ENCODE measurements at places on chromosomes 1 and 21.

GRCh38 chr21:20167059-20167458, 831.1 kb upstream of the NCAM2 start:
- no peak for DNase-seq
- no peak overlapping the region for H3K4me3 ChIP-seq
- no peaks in the 10 kb centered on the region for H3K27me3 ChIP-seq
- H3K4me1 ChIP-seq, result no peaks in the 10 kb centered on the region
- H3K27ac ChIP-seq, result no peak overlapping the region
- no peaks in the 10 kb centered on the region for H3K36me3 ChIP-seq

- H3K27ac ChIP-seq, result no peak overlapping the region
- no peaks in the 10 kb centered on the region for H3K4me1 ChIP-seq
- H3K4me3 ChIP-seq, result no peak overlapping the region
- peaks cover 6% of the 10 kb centered on the region for H3K36me3 ChIP-seq
- H3K27me3 ChIP-seq, result no peaks in the 10 kb centered on the region
- DNase-seq, result no peak
Observed at GRCh38 chr1:235739124-235739523, 89.5 kb upstream of the GNG4 start.

DNA sequence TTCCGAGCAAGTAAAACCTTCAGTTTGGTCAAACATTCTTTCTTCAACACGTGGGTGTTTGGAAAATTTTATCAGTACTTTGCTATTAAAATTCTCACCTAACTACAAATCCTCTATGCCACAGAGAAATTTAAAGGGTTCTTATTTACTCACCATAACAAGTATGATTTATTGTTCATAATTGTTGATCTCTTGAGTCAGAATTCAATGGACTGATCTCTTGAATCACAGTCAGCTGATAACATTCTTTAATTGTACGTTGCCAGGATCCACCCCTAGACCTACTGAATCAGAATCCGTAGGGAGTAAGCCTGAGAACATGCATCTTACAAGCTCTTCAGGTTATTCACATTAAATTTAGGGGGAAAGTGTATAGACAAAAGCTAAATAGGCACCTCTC, 51.2 kb downstream of the DIPK1A start:
- no peaks in the 10 kb centered on the region for H3K27me3 ChIP-seq
- no peak overlapping the region for H3K27ac ChIP-seq

GRCh38 chr1:232578651-232579195, 51.2 kb downstream of the SIPA1L2 start:
- no peaks in the 10 kb centered on the region for H3K27me3 ChIP-seq
- DNase-seq, result no peak
- no peaks in the 10 kb centered on the region for H3K36me3 ChIP-seq

GRCh38 chr1:228474507-228474906, 12.7 kb upstream of the RNF187 start:
- no peaks in the 10 kb centered on the region for H3K36me3 ChIP-seq
- no peak for DNase-seq
- H3K27me3 ChIP-seq, result peaks cover 24% of the 10 kb centered on the region
- no peaks in the 10 kb centered on the region for H3K4me1 ChIP-seq

DNA sequence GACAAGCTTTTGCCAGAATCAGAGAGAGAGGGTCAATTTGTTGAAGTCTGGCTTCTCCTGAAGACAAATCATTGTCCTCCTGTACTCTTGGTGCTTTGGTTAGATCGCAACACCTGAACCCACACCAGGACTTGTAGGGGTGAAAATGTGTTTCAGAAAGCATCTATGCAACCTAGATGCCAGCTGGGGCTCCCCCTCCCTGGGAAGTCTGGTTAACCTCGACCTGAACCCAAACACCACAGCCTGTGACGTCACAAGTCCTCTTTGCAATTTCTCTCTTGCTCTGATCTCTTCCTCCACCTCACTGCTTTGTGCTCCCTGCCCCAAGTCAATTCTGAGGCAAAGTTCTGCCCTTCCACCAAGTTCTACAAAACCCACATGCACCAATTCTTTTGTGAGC, 42.8 kb upstream of the USP24 start:
- H3K27me3 ChIP-seq, result no peaks in the 10 kb centered on the region
- H3K4me3 ChIP-seq, result no peak overlapping the region
- no peaks in the 10 kb centered on the region for H3K4me1 ChIP-seq
- no peaks in the 10 kb centered on the region for H3K36me3 ChIP-seq
- no peak overlapping the region for H3K27ac ChIP-seq

DNA sequence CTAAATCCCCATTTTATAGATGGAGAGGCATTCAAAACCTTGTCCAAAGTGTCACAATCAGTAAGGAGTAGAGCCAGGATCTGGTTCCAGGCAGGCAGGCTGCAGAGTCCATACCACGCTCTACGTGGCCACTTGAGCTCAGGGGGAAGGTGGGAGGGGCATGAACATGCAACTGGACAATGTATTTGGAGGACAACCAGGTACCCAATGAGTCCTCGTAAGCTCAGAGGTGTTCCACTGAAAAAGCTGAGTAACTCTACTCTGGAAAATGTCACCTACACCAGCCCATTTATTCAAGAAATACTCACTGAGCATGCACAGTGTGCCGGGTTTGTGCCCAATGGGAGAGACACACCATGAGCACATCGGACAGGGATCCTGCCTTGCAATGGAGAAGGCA, 11.2 kb upstream of the GUCA2B start:
- no peaks in the 10 kb centered on the region for H3K36me3 ChIP-seq
- H3K27ac ChIP-seq, result no peak overlapping the region
- H3K4me1 ChIP-seq, result no peaks in the 10 kb centered on the region
- H3K27me3 ChIP-seq, result peaks cover 2% of the 10 kb centered on the region

DNA sequence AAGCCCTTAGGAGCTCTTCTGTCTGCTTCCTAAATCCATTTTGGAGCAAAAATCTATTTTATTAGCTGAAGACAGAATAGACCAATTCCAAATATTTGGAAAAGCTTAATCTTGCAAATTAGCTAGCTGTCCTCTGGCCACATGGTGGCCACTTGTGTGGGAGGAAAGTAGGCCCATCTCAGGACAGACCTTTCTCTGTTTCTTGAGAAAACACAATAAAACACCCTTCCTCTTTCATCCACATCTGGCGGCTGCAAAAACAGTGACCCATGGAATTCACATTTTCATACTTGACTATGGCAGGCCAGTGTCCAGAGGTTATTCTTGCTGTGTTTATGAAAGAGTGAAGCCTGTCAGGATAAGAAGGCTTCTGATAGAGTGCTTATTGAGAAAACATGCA, 275.6 kb downstream of the PLPP3 start:
- no peaks in the 10 kb centered on the region for H3K27me3 ChIP-seq
- no peak for DNase-seq
- H3K27ac ChIP-seq, result no peak overlapping the region
- H3K4me3 ChIP-seq, result no peak overlapping the region
- no peaks in the 10 kb centered on the region for H3K4me1 ChIP-seq

DNA sequence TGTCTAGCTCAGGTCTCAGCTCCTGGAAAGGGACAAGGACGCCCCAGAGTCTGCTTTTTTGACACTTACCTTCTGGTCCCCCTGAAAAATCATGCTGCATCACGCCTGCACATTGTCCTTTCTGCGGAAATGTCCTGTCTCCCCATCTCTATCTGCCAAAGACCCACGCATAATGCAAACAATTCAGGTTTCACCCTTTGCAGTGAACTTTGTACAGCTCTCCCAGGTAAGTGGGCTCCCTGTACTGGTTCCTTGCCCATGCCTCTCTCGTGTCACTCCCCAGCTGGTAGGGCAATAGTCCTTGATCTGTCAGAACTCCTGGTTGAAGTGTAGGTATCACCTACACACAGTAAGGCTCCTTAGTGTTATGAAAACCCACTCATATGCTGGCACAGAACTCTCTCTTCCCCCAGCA, 102.9 kb upstream of the IRF2BP2 start:
- no peak overlapping the region for H3K27ac ChIP-seq
- no peak overlapping the region for H3K4me3 ChIP-seq

DNA sequence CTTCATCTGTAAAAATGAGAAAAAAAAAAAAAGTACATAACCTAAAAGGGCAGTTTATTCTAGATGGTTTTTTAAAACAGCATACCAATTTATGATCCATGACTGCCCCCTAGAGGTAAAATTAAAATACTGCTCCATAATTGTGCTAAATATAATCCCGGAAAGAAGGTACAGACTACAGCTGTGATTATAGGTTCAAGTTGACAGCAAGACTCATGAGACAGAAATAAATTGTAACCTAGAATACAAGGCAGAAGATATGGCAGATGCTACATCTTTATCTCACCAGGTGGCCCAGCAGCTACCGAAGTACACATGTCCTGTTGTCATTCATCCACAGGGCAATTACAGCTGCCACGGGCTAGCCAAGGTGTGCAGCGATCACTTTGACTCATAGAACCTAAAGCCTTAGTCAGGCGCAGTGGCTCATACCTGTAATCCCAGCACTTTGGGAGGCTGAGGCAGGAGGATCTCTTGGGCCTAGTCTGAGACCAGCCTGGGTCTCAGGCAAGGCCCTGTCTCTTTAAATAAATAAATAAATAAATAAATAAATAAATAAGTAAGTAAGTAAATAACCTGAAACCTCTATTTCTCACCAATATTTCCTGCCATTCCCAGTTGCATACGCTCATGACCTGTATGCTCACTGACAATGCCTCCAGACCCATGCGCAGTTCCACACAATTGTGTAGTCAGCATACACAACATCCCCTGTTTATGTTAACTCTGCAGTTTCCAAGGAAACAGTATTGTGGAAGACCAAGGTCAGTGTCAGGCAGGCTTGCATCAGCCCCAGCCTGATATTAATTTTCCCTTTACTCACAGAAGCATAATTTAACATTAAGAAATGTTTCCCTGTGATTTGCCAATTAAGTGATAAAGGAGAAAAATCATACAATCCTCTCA, 18.3 kb upstream of the PPIE start:
- no peak overlapping the region for H3K4me3 ChIP-seq
- no peak overlapping the region for H3K27ac ChIP-seq
- peak; percentile 79 for DNase-seq
- no peaks in the 10 kb centered on the region for H3K4me1 ChIP-seq

DNA sequence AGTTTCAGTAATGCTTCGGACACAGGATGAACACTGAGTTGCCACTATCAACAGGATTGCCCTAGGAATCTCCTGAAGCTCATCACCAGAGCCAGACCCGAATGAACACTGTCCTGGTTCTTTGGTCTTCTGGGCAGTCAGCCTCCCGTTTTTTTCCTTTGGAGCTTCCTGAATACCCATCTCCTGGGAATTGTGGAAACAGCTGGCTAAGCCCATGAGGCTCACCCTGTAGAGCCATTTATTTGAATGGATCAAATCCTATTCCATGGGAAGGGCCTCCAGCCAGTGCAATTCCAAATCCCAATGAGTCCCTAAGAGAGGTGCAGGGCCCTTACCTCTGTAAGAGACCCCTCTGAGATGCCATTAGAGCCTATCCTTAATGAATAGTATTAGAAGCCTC, 5.9 kb downstream of the RCSD1 start:
- DNase-seq, result no peak
- no peaks in the 10 kb centered on the region for H3K4me1 ChIP-seq
- H3K4me3 ChIP-seq, result no peak overlapping the region
- H3K27ac ChIP-seq, result no peak overlapping the region
- H3K27me3 ChIP-seq, result peaks cover 48% of the 10 kb centered on the region
- H3K36me3 ChIP-seq, result no peaks in the 10 kb centered on the region

DNA sequence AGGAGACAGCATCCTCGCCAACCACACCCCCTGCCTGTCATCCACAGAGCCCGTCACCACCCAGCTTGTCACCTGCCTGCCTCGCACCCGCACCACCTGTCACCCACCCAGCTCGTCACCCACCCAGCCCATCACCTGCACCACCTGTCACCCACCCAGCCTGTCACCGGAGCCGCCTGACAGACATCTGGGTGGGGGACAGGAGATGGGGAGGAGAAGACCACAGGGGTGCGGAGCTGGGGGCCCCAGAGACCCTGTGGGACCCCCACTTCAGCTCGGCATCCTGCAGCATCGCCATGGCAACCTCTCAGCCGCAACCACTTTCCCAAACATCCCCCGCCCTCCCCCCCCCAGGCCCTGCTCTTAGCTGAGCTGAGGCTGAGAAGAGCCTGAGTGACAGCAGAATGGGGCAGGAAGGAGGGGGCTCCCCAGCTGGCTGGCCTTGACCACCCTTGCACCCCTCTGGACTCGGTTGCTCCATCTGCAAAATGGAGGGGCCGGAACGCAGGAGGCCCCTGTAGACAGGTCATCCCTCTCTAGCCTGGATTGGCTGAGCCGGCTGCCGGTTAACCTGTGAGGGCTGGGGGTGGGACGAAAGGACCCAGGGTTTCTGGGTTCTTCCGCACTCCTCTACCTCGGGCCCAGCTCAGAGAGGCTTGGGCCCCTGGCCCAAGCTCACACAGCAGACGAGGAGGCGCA, 11.6 kb downstream of the AHDC1 start:
- DNase-seq, result no peak
- no peaks in the 10 kb centered on the region for H3K27me3 ChIP-seq
- peaks cover 5% of the 10 kb centered on the region for H3K4me1 ChIP-seq
- H3K4me3 ChIP-seq, result no peak overlapping the region
- H3K27ac ChIP-seq, result no peak overlapping the region

DNA sequence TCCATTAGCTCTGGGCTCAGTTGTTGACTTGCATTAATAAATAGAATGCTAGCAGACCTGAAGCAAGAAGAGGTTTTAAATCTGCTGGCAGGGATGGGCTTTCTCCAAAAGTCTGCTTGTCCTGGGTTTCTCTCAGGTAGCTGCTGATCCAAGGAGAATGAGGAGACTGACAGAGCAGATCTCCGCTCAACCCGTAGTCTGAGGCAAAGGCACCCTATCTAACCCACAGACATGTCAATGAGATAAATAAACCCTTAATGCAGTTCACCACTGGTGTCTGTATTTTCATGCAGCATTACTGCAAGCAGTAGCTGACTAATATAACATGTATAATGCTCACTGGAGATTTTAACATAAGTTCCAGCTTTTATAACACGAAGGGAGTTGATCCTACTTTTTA, 44.1 kb upstream of the RGS21 start:
- no peaks in the 10 kb centered on the region for H3K36me3 ChIP-seq
- H3K4me3 ChIP-seq, result no peak overlapping the region
- H3K27ac ChIP-seq, result no peak overlapping the region
- H3K4me1 ChIP-seq, result no peaks in the 10 kb centered on the region
- no peaks in the 10 kb centered on the region for H3K27me3 ChIP-seq

GRCh38 chr1:147652306-147652705, 18.0 kb downstream of the ACP6 start:
- peaks cover 13% of the 10 kb centered on the region for H3K36me3 ChIP-seq
- H3K4me3 ChIP-seq, result no peak overlapping the region
- no peak overlapping the region for H3K27ac ChIP-seq
- H3K27me3 ChIP-seq, result no peaks in the 10 kb centered on the region
- DNase-seq, result no peak

GRCh38 chr1:165078391-165078790, 278.1 kb downstream of the LMX1A start:
- DNase-seq, result no peak
- no peaks in the 10 kb centered on the region for H3K4me1 ChIP-seq

- H3K4me3 ChIP-seq, result no peak overlapping the region
- no peaks in the 10 kb centered on the region for H3K4me1 ChIP-seq
- no peaks in the 10 kb centered on the region for H3K36me3 ChIP-seq
- no peak for DNase-seq
Observed at GRCh38 chr1:188425687-188426086, 1596.9 kb downstream of the PLA2G4A start.
